GM12865 (cell line): ENCODE measurements at places on chromosomes 1 and 21.
A peak's percentile ranks its signal among the peaks of the same experiment; 100 is the strongest.

- DNase-seq, result no peak
Observed at GRCh38 chr1:27935721-27936120, 921 bp downstream of the SMPDL3B start.

GRCh38 chr1:113811156-113811887 is 954 bp downstream of the RSBN1 start:
- peak; percentile 45 for DNase-seq

DNA sequence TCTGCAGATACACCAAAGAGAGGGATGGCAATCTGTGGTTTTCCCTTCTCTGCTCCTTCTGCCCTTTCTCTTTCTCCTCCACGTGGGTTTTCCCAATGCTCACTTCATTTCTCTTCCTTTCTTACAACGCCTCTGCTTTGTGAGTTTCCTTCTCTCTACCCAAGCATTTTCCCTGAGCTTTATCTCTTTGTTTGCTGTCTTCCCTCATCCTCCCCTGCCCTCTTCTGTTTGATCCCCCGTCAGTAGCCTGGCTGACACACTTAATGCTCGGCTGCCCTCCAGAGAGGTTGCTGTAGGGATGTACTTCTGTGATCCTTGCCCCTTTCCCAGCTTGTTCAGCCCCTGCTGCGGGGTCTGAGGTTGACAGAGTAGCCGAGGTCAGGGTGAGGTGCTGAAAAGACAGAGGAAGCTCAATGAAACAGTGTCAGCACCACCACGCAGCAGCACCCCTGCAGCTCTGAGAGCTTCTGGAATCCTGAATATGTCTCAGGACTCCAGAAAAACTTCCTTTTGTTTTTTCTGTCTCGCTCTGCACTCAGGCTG is 6.0 kb downstream of the EDARADD start:
- no peak for DNase-seq

DNA sequence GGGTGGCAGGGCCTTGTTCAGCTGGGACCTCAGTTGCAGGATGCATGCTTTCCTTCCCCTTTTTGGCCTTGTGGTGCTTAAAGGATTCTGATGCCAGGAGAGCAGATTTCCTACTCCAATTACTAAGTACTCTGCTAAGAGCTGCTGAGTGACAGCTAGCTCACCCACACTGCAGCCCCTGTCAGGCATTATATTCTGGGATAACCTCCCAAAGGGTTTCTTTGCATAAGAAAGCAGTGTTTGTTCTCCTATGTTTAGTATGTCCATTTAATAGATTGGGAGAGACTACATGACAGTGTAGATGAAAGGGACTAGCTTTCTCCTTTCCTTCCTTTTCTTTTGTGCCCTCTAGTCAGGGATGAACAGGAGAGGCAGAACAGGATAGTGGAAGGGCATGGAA is 100.7 kb downstream of the FAM78B start:
- DNase-seq, result no peak

GRCh38 chr21:35850542-35851103 is 209.7 kb downstream of the SETD4 start:
- no peak for DNase-seq

DNA sequence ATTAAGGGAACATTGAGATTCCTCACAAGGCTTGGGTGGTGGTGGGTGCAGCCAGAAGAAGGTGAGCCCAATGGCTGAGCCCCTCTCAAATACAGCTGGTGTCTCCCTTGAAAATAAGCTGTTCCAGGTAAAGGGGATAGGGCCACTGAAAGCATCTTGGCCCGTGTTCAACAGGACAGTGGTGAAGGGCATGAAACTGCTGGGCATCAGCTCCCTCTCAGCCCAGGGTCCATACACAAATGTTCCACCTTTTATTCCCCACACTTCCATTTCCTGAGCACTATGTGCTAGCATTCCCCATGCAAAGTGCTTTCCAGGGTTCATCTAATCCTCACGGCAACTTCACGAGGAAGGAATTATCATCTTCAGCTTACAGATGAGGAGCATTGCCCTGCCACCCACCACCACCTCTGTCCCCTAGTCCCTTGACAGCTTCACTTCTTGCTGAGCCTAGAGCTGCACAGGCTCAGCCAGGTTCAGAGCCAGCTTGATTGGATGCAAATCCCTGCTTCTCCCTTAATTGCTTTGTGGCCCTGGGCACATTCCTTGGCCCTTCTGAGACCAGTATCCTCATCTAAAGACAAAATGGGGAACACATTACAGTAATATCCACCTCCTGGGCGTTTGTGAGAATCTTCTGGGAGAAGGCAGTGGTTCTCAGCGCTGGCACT is 9.6 kb downstream of the TAGLN2 start:
- DNase-seq, result no peak

DNA sequence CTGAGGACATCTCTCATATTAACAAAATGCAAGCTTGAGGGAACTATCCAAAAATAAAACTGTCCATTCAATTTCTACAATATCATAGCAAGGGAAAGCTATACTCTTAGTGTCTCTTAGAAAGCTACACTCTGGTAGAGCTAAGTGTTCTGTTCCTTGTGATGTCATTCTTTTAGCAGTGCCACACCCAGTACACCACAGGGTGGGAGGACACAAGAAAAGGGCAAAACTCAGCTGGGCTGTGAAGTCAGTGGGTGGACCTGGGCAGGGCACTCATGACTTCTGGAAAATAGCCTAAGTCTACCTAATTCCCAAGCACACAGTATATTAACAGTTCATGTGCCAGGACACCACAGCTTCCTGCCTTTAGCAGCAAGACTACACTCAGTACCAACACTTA is 42.2 kb upstream of the TNFSF4 start:
- no peak for DNase-seq
